ENCODE measurements at places on chromosomes 1 and 21.

DNA sequence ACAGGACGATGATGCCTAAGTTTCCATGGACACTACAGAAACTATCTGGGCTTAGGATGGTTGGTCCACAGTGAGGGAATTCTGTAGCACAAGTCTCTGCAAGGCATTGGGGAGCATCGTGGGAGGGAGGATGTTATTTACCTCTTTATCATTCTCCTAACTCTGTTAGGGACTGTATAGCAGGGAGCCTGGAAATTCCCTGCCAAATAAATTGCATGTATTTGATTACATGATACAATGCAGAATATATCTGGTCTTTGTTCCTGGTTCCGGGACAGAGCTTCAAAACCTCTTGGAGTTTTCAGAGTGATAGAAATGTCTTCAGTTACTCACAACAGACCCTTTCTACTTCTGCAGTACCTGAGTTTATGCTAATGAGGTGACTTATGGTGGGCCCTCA, 385.9 kb downstream of the PCP4 start:
- no peak for DNase-seq

DNA sequence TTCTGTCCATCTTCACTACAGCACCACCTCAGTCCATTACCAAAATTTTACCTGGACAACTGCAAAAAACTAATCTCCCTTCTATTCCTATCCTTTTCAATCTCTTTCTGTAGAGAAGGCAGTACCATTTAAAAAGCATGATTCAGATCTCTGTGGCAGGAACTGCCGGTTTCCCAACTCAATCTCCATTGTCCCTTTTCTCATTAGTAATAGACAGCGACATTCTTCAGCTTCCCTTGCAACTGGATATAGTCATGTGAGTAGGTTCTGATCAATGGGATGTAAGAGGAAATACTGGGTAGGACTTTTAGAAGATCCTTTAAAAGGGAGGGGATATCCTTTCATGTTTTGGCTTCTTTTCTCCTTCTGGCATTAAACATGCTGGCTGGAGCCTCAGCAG, 74.9 kb downstream of the ADCY10 start:
- no peak for DNase-seq

DNA sequence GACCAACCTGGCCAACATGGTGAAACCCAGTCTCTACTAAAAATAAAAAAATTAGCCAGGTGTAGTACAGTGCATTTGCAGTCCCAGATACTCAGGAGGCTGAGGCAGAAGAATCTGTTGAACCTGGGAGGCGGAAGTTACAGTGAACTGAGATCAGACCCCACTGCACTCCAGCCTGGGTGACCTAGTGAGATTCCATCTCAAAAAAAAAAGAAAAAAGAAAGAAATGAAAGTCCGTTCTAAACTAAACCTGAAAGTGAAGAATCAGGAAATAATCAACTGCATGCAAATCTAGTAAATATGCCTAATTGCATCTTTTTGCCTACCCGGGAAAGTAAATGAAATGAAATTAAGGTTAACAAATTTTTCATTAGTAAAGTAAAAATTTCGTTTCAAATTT, 99.6 kb downstream of the ZZZ3 start:
- no peak for DNase-seq

- no peak for DNase-seq
These were observed 1863.5 kb downstream of the MRPL39 start for GRCh38 chr21:23743821-23744220.

DNA sequence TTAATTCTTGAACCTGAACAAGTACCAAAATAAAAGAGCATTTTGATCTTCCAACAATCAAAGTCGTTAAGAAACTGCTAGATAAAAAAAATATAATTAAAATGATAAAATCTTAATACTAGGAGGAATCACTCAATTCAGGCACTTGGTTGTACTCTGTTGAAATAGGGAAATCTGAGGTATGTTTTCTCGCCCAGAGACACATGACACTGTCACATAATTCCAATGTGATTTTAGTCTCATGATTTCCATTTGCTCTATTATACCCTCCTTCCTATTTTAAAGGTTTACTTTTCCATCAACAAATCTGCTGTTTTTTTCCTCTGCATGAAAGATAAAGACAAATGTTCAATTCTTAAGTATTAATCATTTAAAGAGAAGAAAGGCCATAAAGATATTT, 97.6 kb downstream of the ZZZ3 start:
- DNase-seq: no peak

GRCh38 chr1:100358210-100358609, 5.9 kb downstream of the CDC14A start:
- DNase-seq: no peak

DNA sequence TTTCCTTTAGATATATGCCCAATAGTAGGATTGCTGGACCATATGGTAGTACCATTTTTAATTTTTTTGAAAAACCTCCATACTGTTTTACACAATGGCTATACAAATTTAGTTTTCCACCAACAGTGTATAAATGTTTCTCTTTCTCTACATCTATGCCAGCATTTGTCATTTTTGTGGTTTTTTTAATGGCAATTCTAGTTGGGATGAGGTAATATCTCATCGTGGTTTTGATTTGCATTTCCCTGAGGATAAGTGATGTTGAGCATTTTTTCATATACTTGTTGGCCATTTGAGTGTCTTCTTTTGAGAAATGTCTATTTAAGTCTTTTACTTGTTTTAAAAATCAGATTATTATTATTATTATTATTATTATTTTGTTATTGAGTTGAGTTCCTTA, 35.5 kb downstream of the PLA2G4A start:
- DNase-seq: no peak

DNA sequence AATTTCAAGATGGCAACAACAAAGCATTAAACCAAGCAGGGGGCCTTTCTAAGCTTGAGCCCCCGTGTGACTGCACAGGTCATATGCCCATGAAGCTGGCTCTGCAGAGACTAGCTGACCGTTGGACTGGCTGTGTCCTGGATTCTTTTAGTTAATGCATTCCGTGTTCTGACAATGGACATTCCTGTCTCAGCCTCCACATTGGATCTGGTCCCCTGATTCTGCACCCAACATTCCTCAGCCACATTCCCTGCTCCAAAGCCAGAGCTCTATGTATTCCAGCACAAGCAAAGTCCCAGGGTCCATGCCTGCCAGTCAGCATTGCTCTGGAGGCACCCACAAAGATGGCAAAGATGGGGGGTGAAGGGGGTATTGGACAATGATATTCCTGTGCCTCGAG, 5.1 kb upstream of the NAV1 start:
- no peak for DNase-seq

- DNase-seq: no peak
These were observed 9.3 kb downstream of the PADI3 start for GRCh38 chr1:17258116-17258757.

DNA sequence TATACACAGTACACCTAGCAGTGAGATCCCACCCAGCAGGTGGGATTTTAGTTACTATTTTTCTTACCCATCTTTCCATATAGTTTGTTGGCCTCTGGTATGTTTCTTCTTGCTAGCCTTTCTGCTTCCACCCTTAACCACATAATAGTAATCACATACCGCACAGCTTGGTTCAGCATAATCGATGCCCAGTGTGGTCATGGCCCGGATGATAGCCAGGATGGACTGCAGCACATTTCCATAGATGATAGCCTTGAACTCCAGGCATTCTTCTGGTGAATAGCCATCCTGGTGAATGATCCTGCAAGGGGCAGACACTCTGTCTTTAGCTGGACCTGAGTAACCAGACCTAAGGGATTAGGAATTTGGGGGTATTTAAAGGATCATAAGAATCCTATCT, 9.5 kb downstream of the GNAT2 start:
- no peak for DNase-seq

DNA sequence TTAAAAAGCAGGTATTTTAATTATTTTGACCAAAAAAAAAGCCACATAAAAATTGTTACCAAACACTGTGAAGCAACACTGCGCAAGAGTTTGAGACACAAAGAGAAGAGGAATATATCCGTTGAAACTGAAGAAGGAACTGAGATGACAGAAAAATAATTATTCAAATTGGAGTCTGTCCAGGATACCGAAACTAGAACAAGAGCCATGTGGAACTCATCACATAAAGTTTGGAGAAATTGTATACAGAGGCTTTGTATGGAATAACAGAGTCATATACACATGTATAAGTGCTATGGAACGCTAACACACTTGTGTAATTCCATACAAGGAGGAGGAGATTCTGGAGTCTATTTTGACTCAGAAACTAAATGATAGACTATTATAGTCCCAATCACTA, 675.1 kb upstream of the ADGRL2 start:
- DNase-seq: no peak

DNA sequence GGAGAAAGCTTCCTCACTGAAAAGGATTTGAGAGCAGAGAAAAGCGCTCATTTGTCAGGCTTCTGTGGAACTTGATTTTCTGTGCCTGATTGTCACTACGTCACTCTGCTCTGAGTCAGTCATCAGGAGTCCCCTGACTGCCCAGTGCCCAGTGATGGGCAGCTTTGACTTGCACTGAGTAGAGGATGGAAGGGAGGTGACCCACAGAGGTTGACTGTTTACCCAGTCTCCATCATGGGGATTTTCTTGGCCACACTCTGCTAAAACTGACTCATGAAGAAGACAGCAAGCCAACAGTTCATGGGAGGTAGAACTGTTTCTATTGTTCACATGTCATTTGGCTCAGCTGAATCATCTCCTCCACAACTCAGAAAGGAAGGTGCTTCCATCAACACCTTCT, 82.1 kb upstream of the DUSP10 start:
- no peak for DNase-seq

GRCh38 chr21:33124889-33125288, 54.9 kb downstream of the OLIG1 start:
- no peak for DNase-seq

DNA sequence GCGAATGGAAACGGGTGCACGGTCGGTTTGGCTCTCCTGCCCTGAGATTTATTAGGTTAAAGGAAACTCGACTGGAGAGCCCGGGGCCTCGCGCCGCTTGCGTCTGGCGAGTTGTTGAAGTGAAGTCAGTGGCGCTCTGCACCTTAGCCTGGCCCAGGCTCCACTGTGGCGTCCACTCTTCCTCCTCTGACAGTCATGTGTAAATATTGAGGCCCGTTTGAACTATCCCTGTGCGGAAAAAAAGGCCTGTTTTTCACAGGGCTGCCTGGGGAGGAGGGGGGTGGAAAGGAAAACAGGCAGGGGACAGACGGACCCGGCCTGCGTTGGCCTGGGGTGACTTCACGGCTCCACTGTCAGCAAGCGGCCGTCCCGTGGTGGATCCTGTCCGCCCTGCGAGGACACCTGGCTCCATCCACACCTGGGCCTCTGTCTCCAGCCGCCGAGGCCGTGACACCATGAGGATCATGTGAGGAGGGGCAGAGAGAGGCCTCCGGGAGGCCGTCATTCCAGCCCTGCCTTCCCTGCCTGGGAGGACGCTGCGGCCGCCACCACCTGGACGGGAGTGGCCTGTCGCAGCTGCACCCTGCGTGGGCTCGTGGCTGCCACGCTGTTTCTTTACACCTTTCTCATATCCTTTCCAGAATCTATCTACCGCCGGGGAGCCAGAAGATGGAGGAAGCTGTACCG, 59.8 kb downstream of the FAAP20 start:
- DNase-seq: no peak

DNA sequence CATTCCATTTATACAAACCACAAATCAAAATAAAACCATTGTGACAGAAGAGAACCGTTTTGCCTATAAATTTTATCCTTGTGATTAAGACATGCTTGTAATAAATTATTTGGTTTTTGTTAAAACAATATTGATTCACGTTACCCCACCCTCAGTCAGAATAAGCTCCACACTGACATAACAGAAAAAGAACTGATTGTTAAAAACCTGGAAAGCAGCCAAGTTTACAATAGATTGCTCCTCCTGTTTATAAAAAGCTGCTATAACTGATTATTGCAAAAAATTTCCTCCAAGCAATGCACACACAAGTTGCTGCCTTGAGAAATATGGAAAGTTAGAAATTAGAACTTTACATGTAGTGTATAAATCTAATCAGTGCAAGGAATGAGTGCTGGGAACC, 263.5 kb downstream of the SETD4 start:
- DNase-seq: no peak

- DNase-seq: no peak
These were observed 70.4 kb downstream of the TUT4 start for GRCh38 chr1:52482326-52483004.

DNA sequence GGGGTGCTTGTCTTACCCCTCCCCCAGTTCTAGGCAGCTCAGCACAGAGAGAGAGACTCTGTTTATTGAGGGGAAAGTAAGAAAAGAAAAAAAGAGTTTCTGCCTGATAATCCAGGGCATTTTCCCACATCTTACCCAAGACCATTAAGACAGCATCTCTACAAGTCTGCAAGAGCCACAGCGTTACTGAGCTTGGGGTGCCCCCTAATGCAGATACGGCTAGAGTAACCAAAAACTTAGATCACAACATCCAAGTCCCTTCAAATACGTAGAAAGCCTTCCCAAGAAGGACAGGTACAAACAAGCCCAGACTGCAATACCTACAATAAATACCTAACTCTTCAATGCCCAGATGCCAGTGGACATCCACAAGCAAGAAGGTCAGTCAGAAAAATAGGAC, 6.2 kb upstream of the TEX50 start:
- no peak for DNase-seq

GRCh38 chr1:162136760-162137159, 67.3 kb downstream of the NOS1AP start:
- no peak for DNase-seq

- no peak for DNase-seq
These were observed 4.6 kb upstream of the KNCN start for GRCh38 chr1:46555826-46556619.

GRCh38 chr21:41634858-41635257, 126.9 kb upstream of the TMPRSS2 start:
- no peak for DNase-seq

- DNase-seq: no peak
These were observed 126.5 kb downstream of the CRYAA start for GRCh38 chr21:43295066-43295958.

DNA sequence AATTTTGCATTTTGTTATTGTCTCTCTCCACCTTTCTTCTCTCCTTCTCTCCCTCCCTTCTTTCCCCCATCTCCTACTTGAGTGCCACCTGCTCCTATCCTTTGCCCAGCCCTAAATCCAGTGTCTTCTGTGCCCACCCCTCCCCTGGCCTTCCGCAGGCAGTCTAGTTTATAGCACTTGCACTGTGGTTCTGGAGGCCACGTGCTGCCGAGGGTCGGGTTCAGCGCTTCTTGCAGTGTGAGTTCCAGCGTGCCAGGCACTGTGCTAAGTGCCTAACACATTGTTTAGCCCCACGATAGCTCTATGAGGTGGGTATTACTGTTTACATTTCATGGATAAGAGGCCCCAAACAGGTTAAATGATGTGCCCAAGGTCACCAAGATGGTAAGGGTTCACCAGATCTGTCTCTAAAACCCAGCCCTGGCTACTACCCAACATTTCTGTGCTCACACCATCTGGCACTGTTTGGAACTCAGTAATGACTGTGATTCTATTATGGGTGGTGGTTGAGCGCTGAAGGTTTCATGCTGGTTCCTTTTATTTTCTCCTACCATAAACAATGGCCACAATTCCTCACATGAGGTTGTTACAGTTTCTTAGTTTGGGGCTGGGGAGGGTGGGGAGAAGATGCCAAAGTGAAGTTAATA, 14.1 kb upstream of the ATP1A4 start:
- no peak for DNase-seq
